ENCODE measurements at places on chromosomes 4 and X.

DNA sequence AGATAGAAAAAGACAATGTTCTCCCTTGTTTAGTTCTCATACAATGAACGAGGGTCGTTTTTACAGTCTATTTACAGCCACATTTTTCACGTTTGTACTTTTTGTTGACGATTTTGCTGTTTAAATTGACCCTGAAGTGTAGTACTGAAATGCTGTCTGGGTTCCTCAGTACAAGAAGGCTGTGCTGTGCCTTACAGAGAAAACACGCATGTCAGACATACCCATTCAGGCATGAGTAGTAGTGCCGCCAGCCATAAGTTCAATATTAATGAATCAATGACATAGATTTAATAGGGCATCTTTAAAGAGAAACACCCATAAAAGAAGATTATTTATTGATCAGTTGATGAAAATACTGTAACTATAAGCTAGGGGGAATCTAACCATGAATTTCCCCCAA is 459.8 kb upstream of the EPHA5 start:
- DNase-seq, result no peak

- DNase-seq, result no peak
These were observed 96.4 kb upstream of the C1GALT1C1 start for GRCh38 chrX:120726294-120726693.

GRCh38 chr4:36761607-36762006 is 480.2 kb downstream of the DTHD1 start:
- DNase-seq, result no peak

GRCh38 chr4:18366892-18367291 is 345.3 kb upstream of the LCORL start:
- no peak for DNase-seq
